C1 segment of cervical spinal cord (tissue), 14 donors: ENCODE measurements at places on chromosomes 2 and 18.
A peak's percentile ranks its signal among the peaks of the same experiment; 100 is the strongest.

- no peak for DNase-seq
Observed at GRCh38 chr18:58535340-58536201, 93.3 kb downstream of the ALPK2 start.

GRCh38 chr2:82657106-82657505 is 1802.0 kb downstream of the SUCLG1 start:
- no peak for DNase-seq

DNA sequence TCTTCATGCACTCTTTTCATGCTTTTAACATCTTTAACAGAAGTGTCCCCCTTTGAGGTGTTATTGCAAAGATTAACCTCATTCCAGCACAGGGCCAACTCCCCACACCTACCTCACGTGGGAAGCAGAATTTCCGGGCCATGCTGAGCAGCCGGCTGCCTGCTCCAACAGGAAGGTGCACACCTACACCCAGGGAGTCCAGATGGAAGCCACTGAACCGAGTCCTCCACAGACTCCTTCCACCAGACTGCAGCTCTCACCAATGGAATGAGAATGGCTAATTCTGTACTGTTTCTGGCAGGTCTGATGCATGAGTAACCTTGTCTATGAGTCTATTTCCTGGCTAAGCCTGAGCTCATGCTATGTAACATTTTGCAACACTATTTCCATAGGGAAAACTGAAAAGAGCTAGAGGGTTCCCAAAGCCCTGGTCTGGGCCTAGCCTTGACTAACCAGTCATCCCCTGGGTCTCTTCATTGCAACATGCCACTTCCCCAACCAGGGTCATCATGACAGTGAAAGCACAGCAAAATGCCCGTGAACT is 11.0 kb downstream of the ERFE start:
- DNase-seq, result no peak

DNA sequence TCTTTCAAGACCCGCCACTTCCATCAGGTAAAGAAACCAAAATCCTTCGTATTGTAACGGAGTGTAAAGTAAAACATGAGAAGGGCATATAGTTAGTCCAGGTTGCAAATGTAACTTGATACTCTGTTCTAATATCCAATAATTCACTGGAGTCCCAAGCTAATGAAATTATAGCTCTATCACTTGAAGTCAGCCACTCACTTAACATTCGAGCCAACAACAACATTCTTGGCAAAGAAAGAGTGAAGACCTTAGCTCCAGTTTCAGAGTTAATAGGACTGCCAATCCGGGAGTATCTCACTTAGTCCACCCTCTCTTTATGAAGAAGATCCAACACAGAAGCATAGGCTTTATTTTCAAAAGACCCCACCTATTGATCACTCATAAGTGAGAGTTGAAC is 298.0 kb upstream of the SOX11 start:
- no peak for DNase-seq

- DNase-seq, result no peak
Observed at GRCh38 chr2:167127135-167127534, 238.9 kb downstream of the XIRP2 start.

- no peak for DNase-seq
Observed at GRCh38 chr18:77608807-77609206, 359.2 kb downstream of the GALR1 start.

DNA sequence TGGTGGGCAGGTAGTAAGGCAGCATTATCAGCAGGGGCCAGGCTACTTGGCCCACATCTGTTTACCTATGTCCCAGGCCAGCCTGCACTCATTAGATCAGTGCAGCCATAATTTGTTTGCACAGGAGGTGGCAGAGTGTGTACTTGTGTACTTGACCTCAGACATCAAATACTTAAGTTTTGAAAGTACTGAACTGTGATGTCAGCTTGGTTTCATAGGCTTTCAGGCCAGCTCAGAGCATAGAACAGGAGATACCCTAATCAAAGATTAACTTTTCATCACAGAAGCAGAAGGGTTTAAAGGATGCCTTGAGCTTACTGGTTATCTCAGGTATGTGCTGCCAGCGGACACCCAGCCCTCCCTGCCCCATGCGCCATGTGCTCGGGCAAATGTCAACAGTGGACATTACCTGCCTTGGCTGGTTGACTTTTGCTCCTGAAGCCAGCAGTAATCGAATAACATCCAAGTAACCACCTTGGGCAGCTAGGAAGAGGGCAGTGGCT is 33.2 kb downstream of the ANKRD29 start:
- DNase-seq, result no peak

- DNase-seq, result no peak
Observed at GRCh38 chr2:182229297-182229696, 197.5 kb downstream of the PDE1A start.

GRCh38 chr2:100416935-100417710 is at the start of gene CHST10:
CHST10 (minus strand) TSS chr2:100417668; CDS start chr2:100406675, 10,993 bp downstream.
- DNase-seq, result peak; percentile 65

GRCh38 chr2:194822097-194822496 is 834.9 kb upstream of the SLC39A10 start:
- DNase-seq, result no peak

DNA sequence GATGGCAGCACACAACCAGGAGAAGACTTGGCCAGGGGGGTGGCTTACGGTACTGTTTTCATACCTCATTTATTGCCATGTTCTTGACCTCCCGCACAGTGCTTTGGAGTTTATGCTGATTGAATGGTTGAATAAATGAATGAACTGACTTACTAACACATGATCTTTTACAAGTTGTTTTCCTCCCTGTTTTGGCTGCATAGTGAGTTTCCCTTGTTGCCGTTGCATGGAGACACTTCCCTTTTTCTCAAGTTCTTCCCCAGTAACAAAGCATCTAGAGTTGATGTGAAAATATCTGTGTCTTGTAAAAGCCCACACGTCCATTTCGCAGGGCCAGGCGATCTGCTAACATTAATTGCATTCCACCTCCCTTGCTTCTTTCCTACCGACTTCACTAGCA is 35.7 kb upstream of the RAB1A start:
- DNase-seq, result peak; percentile 6

- no peak for DNase-seq
Observed at GRCh38 chr2:13545320-13545719, 828.6 kb downstream of the TRIB2 start.

GRCh38 chr2:20326163-20326780 is 24.4 kb downstream of the PUM2 start:
- DNase-seq, result no peak

GRCh38 chr2:162607915-162608314 is 230.7 kb downstream of the KCNH7 start:
- no peak for DNase-seq

DNA sequence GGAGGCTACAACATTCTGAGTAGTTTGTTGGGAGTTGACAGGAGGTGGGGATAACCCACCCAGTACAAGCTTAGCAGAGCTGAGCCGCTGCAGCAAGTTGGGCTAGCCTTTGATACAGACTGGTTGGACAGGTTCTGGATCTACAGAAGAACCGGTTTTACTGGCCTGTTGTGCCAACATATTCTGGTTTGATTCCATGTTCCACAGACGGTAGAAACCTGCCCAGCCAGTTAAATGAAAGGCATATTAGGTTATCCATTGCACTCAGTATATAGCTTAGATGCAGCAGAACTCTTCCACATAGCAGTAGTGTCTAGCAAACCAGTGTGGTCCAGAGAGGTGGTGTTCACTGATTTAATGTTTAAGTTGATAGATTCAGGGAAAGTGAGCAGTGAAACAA is 19.3 kb upstream of the RBBP8 start:
- DNase-seq, result no peak

- no peak for DNase-seq
Observed at GRCh38 chr2:61196671-61197070, 34.7 kb downstream of the C2orf74 start.

- DNase-seq, result no peak
Observed at GRCh38 chr2:1078326-1078725, 127.7 kb downstream of the SNTG2 start.

DNA sequence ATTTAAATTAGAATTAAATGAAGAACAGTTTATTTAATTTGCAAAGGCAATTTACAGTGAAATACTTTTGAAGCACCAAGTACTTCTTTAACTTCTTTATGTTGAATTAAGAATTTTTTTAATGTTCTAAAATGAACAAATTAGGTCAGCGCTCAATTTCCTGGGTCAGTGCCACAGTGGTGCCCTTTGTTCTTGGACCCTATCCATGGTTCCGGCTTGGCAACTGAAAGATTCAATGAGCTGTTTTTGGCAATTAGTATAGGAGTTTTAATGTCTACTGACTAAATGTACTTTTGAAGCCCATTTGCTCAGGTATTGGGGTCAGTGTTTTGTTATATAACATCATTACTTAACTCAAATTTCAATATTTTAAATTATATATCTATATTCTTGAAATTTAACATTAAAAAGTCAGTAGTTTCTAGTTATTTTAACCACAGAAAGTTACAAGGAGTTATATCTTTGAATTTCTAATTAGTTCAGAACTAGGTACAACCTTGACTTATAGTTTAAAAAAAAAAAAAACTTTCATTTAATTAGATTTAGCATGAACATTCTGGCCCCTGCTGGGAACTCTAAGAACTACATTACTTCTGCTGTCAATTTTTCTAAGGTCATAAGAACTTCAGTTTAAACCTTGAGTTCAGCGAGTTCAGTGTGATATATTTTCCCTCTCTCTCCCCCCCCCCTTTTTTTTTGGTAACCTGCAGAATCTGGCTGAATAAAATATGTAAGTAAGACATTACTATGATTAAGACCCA is 7.6 kb upstream of the MSTN start:
- DNase-seq, result no peak

DNA sequence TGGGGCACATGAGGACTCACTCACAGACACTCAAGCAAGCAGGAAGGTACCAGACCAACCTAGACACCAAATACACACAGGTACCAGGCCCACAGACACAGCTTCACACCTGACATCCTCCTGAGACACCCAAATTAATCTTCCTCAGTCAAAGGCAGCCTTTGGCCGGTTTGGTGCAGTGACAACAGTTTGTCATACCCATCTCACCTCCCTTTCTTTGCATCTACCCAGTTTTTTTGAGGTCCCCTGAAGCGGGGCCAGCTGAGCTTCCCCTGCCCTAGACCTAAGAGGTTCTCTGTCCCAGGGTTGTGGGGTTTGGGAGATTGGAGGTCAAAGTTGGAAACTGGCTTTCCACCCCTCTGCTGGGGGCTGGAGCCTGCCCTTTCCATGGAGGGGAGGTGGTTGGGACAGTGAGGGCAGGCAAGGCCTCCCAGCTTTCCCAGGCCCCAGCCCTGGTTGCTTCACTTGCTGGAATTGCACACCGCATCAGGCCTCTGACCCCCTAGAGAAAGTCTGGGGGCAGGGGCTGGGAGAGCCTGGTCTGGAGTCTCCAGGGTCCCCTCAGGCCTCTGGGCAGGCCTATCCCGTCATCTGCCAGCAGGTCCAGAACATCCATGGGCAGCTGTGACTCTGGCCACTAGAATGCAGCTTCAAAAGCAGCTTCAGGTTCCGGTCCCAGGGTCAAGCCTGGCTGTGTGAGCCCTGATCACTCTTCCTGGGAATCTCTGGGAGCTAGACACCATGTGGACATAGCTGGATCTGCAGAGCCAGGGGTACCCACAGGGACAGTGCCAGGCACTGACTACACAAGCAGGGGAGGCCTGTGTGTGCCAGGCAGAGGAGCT is 12.5 kb upstream of the TEX261 start:
- DNase-seq, result no peak

- DNase-seq, result no peak
Observed at GRCh38 chr18:22699629-22700028, 233.5 kb upstream of the RBBP8 start.

DNA sequence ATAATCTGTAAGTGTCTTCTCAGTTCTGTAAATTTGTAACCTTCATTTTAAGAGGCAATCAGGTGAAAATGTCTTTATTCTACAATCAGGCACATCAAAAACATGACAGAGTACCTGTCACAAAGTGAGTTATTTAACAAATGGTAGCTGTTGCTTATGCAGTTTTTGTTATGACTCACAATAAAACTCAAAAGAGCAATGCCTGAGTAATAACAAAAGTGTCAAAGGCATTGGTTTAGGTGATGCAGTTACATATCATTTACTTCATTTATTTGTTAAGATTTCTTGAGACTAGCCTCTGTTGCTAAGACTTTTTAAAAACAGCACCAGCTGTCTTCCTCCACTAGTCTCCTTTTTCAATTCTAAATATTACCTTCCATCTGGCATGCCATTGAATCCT is 177.8 kb downstream of the KIAA1328 start:
- DNase-seq, result no peak

GRCh38 chr2:72367530-72368225 is 220.0 kb upstream of the CYP26B1 start:
- DNase-seq, result peak; percentile 11

GRCh38 chr18:23703057-23703986 is 14.1 kb downstream of the LAMA3 start:
- no peak for DNase-seq

DNA sequence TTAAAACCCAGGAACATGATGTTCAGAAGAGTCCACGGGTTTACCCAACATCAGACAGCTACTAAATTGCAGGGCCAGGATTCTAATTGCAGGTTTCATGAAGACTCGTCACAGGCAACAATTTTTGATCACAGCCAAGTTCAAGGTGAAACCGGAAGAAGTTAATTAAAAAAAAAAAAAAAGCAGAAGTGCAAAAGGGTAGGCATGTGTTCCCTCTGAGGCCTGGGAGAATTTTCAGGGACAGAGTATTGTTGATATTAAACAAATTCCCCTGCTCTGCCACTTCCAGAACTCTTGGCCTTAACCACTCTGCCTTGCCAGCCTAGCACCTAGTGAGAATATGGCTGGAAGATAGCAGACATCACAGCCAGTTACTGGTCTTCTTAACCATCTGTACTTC is 99.4 kb upstream of the TRIB2 start:
- no peak for DNase-seq

DNA sequence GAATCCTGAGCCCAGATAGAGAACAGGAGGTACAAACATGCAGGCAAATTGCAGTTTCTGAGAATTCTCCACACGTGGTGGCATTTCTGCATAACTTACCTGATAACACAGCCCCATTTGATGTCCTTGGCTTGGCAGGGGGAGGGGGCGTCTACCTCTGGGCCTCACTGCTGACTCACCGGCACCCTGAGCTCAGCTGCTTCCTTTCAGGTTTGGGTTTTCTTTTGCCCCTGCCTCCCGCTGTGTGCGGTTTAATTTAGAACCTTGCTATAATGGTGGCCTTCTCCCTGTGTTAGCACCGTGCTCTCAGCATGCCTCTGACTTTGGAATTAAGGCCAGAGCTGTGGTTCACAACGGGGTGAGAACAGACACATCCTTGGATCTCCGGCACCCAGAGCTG is 4.4 kb downstream of the CTIF start:
- no peak for DNase-seq

DNA sequence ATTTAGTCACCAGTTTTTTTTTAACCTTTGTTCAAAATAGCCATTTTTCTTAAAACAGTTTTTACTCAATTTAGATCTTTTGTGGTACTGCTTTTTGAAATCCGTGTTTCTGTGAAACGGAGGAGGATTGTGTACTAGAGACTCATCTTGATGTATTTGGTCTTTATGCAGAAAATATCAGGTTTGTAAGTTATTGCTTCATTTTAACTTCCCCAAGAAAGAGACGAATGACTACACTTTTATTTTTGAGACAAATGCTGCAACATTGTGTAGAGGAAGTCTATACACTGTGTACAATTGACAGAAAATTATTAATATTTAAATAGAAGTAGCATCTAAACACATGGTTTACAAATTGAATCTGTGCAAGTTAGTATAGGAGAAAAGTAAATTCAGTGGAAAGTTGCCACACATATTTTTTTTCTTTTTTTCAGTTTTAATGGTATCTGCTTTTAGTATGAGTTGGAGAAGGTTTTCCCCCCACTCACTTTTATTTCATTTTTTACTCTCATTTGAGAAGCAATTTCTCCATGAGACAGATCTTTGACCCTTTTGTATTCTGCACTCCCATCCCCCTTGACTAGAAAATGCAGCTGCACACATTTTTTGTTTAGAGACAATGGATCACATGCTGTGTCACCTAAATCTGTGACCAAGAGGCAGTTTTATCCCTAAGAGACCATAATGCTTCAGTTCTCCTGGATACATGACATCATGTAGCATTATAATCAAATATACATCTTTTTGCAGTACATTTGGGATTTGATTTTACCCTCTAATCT is 200.8 kb upstream of the STON1 start:
- no peak for DNase-seq
